ENCODE measurements at places on chromosomes 6 and 20.

DNA sequence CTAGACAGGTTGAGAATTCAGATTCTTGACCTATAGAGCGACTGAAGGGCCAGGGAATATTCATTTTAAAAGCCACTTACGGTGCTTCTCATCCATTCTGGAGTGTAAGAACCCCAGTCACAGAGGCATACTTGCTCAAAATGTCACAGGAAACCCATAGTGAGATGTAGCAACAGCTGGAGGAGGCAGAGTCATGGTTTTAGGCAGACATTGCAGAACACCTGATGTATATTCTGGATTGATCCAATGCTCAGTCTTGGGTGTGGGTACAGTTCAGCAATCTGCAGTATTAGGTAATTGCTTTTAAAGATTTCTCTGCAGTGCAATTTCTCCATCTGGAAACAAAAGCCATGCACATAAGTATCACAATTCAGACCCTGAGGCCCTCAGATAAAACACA, 137.4 kb upstream of the SLC22A23 start:
- DNase-seq = no peak

DNA sequence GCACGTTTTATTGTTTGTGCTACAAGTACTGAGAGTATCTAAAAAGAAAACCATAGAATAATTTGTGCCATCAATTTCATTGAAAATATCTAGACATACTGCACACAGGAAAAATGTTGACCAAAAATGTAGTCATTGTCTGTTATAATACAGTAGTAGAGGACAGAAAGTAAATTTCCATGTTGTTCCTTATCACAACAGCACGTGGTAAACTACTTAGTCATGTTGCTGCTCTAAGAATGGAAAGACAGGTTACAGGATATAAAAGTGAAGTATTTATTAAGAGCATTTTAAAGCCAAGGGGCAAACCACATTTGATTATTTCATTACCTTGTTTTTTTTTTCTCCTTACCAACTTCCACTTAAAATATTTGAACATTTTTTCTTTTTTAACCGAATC, 89.0 kb upstream of the CEP85L start:
- DNase-seq = no peak

GRCh38 chr20:2708073-2708415, 15.5 kb downstream of the EBF4 start:
- DNase-seq = no peak

DNA sequence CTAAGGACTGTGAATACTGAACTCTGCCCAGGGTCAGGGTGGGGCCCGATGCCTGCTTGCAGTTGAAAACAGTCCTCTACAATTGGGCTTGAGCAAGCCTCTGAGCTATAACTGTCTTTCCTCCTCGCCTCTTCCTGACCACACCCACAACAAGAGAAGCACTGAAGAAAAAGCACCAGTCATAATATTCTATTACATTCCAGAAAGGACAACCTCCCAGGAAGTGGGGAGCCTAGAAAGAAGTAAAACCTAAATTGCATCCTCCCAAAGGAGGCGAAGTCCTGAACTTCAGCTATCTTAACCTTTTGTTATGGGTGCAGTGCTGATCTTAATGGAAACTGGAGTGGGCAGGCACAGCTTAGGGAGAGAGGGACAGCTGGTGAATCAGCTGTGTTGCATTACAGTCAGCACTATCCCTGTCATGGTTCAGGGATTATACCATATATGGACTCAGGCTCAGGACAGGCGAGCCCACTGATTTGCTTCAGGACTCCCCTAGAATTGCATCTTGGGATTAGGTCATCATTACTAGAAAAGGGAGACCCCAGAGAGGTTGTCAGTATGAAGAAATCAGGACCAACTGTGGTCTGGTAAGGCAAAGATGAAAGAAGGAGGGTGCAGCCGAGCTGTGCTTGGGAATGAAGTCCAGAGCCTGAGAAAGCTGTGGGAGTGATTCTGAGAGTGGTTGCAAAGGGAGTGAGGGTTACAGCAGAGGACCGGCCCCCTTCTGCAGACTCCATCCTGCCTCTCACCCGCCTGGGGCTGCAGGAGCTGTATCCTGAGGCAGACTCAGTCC, 18.3 kb upstream of the TRAM2 start:
- no peak for DNase-seq

- DNase-seq = no peak
These were observed 21.0 kb downstream of the RIPOR3 start for GRCh38 chr20:50670126-50670862.

- DNase-seq = peak; percentile 54
These were observed 8.7 kb downstream of the MMP24OS start for GRCh38 chr20:35269055-35269781.

DNA sequence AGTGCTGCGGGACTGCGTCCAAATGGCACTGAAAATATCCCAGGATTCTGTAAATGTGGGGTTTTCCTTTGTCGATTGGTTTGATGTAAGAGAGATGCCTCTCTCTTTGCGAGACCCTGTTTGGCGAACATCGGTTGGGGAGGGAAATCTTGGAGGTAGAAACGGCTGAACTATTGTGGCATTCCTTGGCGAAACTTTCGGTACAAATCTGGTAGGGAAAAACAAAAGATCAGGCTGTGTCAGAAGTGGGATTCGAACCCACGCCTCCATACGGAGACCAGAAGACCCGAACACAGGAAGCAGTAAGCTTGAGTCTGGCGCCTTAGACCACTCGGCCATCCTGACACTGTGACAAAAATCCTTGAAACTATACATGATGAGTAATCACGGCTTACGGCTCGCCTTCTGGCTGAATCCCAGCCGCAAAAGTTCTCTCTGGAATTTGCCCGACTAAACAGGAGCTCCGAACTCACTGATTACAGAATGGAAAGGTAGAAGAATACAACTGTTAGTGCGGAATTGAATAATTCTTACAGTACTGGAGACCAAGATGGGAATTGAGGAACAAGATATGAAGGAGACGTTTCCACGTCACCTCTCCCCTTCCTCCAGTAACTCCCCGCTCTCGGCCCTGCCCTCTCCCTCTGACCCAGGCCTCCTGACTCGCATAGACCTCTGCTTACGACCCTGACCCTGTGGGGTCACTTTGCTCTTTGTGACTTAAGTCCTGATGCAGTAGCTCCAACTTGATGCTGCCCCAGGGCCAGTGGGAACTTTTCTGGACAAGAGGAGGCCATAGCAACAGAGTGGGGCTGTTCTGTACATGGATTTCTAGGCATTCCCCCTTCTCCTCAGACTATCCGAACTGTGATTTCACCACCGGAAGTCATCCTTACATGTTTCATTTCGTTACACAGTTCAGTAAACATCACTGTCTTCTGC, 132.8 kb upstream of the ZNF184 start:
- DNase-seq = no peak

DNA sequence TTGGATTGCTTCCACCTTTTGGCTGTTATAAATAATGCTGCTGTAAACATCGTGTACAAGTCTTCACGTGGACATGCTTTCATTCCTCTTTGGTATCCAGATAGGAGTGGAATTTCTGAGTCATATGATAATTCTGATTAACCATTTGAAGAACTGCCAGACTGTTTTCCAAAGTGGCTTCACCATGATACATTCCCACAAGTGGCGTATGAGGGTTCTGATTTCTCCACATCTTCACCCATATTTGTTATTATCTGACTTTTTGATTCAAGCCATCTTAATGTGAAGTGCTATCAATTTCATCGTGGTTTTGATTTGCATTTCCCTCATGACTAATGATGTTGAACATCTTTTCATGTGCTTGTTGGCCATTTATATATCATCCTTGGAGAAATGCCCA, 2.9 kb upstream of the SNRPB start:
- DNase-seq = no peak

- DNase-seq = no peak
These were observed 1.5 kb downstream of the EBF4 start for GRCh38 chr20:2694008-2694471.

GRCh38 chr20:54692168-54692887, 216.9 kb downstream of the DOK5 start:
- DNase-seq = no peak

DNA sequence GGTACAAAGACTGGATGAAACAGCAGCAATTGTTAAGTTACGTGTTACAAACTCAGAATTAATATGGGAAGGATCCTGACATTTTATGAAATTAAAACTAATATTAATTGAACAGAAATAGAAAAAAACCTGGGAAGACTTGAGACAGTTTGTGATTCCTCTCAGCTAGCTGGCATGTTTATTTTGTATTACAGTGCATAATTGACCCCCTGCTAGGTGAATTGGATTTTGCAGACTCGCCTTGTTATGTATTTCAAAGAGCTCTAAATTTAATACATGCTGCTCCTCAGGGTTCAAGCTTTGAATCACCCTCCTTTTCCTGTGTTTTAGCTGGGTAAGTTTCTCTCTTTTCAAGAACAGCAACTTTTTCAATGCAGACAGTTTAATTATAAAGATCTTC, 339.4 kb downstream of the PLCB1 start:
- DNase-seq = no peak

- no peak for DNase-seq
These were observed 52.1 kb downstream of the BMP2 start for GRCh38 chr20:6819599-6819998.

- DNase-seq = no peak
These were observed at the start of gene ID4 for GRCh38 chr6:19836799-19837510. TSS of gene ID4 (plus strand) at chr6:19837370. CDS start at chr6:19837755, 385 bp downstream.

- DNase-seq = no peak
These were observed 63.5 kb downstream of the SLC2A10 start for GRCh38 chr20:46772901-46773300.

GRCh38 chr20:54023406-54023805, 47.0 kb downstream of the BCAS1 start:
- DNase-seq = no peak

DNA sequence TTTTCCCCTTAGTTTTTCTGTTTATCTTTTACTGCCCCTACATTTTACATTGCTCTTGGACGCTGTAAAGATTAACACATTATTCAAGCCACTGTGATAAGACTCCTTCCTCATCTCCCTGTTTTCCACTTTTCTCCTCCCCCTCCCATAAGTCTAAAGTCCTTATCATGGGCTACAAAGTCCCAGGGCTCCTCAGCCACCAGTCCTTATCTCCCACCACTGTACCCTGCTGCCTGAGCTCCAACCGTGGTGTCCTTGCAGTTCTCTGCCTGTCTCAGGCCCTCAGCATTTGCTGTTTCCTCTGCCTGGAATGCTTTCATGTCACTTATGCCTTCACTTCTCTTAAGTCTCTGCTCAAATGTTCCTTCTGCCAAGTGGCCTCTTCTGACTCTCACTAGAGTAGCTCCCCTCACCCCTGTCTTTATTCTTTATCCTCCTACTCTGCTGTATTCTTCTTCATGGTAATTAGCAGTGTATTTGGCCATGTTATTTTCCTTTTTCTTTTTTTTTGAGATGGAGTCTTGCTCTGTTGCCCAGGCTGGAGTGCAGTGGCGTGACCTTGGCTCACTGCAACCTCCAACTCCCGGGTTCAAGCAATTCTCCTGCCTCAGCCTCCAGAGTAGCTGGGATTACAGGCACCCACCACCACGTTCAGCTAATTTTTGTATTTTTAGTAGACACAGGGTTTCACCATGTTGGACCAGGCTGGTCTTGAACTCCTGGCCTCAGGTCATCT, 10.8 kb upstream of the LATS1 start:
- no peak for DNase-seq

- DNase-seq = peak; percentile 88
These were observed at the start of gene UST for GRCh38 chr6:148746363-148747144. TSS of gene UST (plus strand) at chr6:148747030. CDS start at chr6:148747431, 401 bp downstream.

GRCh38 chr20:3227936-3228749, 10.8 kb downstream of the SLC4A11 start:
- DNase-seq = no peak

- DNase-seq = no peak
These were observed 44.6 kb upstream of the SH3BGRL2 start for GRCh38 chr6:79586548-79586947.

DNA sequence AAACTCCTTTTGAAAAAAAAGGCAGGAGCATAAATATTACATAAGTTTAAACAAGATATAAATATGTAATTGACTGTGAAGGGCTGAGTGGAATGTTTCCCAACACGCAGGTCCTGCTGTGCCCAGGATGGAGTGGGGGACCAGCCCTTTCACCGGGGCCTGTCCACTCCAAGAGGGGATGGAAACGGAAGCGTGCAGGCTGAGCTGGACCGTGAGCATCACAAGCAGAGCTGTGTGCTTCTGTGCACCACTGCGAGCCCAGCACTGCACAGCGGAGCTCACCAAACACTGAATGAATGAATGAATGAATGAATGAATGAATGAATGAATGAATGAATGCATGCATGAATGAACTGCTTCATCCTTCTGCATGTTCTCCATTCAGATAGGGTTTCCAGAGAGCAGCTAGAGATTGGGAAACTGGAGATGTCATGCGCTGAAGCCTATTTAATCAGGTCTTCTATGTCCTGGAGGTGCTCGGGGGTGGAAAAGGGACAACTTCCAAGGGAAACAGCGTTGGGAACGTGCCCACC, 157.7 kb downstream of the ANKRD60 start:
- no peak for DNase-seq

DNA sequence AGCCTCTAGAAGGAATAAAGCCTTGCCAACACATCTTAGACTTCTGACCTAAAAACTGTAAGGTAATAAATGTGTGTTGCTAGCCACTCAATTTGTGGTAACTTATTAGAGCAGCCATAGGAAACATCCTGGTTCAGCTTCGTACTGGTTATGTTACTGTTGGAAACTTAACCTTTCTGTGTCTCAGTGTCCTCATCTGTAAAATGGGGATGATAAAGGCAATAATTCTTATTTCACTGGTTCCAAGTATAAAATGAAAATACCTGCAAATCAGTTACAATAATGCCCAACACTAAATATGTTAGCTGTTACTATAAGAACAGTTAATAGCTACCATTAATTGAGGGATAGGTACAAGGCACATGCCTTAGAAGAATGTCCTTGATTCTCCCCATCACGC, 14.3 kb upstream of the RBPJL start:
- DNase-seq = no peak

- no peak for DNase-seq
These were observed 36.4 kb upstream of the SAMD3 start for GRCh38 chr6:130259140-130259539.

DNA sequence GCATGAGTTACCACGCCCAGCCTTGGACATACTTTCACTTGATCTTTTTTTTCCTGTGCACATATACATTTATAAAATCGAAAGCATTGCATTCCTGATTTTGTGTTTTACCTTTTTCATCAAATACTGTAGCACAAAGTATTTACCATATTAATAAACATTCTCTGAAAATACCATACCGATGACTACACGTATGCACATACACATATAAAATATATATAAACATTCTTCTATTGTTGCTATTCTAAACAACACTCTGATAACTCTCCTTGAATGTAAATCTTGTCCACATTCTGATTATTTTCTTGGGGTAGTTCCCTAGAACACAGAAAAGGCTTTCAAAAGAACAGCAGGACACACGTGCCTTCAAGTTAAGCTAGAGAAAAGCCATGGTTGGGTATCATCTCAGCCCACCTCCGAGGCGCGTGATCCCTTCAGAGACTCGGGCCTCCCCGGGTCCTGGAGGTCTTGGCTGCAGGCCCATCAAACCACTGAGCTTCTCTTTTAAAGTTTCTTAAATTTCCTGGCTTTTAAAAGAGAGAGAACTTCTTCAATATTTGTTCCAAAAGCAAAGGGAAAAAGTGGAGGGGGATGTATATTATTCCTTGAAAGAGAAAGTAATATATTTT, 198.1 kb downstream of the MYLK4 start:
- no peak for DNase-seq

GRCh38 chr20:11966186-11966585, 48.5 kb downstream of the BTBD3 start:
- no peak for DNase-seq

All from DND-41 (cell line).